Uterus (tissue), 4 donors: ENCODE measurements at places on chromosomes 11 and 22. TPM values are rescaled to one million over a fixed set of nuclear protein-coding genes. Genes with fewer than 3 reads are reported as not detected.

DNA sequence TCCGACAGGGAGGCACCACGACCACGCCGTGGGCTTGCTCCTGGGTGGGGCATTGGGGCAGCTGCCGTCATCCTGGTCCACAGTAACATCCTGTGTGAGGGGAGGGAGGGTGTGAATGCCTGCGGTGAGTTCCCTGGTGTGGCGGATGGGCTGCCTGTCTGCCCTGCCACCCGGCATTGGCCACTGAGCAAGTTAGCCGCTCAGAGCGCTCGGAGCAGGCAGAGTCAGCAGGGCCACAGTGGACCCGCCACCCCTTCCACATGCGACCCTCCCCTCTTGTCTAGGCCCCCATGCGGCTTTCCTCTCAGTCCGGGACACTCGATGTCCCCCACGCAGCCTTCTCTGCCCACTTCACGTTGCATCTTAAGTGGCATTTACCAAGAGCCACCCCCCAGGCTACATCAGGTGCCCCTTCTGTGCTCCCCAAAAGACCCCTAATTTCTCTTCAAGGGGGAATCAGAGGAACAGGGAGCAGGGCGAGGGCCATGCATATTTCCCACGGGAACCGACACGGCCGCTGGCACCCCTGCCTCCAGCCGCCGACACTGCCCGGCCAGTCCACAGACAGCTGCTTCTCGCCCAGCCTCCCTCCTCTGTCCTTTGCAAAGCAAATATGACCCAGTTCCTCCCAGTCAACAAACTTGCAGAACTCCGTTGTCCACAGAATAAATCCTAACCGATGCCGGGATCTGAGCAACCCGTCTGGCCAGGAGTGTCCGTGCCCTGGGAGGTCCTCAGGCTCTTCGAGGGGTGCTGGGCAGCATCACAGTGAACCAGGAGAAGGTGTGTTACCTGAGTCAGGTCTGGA is 1482.1 kb downstream of the TBC1D22A start:
- DNase-seq: no peak

DNA sequence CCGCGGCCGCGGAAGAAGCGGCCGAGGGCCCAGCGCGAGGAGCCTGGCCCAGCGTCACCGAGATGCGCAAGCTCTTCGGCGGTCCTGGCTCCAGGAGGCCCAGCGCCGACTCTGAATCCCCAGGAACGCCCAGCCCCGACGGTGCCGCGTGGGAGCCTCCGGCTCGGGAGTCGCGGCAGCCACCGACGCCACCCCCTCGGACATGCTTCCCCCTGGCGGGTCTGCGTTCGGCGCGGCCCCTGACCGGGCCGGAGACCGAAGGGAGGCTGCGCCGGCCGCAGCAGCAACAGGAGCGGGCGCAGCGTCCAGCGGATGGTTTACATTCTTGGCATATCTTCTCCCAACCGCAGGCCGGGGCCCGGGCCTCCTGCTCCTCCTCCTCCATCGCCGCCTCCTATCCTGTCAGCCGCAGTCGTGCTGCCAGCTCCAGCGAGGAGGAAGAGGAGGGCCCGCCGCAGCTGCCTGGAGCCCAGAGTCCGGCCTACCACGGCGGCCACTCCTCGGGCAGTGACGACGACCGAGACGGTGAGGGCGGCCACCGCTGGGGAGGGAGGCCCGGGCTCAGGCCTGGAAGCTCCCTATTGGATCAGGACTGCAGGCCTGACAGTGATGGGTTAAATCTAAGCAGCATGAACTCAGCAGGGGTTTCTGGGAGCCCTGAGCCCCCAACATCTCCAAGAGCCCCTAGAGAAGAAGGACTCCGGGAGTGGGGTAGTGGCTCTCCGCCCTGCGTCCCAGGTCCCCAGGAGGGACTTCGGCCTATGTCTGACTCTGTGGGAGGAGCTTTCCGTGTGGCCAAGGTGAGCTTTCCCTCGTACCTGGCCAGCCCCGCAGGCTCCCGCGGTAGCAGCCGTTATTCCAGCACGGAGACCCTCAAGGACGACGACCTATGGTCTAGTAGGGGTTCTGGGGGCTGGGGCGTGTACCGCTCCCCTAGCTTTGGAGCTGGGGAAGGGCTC is 1.2 kb downstream of the ARHGEF17 start:
- peak; percentile 90 for DNase-seq

- DNase-seq: peak; percentile 80
Observed at GRCh38 chr22:29306175-29306834, at the start of gene GAS2L1. Gene GAS2L1 (plus strand): TSS chr22:29306650. CDS start chr22:29308106, 1,456 bp downstream.

The NXPE4 gene
- not detected for total RNA-seq

DNA sequence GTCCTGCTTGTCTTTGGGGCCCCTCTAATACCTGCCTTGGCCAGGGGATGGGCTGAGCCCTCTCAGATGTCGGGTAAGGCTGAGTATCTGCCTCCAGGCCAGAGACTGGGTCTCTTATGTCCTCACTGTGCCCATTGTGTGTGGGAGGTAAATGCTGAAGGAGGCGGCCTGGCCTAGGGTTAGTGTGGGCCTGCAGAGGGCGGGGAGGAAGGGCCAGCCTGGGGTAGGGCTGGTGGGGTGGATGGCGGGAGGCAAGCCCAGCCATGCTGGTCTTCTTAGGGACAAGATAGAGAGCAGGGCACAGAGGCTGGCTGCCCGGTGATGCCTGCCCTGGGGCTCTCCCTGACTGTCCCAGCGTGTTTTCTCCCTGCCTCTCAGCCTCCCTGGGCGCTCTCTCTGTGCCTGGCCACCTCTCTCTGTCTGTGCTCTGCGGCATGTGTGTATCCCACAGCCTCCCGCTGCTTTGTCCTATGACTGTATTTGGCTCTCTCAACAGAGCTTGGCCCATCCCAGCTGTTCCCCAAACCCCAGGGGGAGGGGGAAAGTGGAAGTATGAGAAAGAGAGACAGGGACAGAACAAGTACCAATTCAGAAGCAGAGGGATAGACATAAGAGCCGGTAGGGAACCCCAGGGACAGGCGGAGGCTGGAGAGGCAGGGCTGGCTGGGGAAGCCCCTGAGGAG is 57.0 kb downstream of the PDE2A start:
- peak; percentile 38 for DNase-seq

The LRRC74B gene
- not detected for total RNA-seq

- no peak for DNase-seq
Observed at GRCh38 chr22:20646415-20646814, 127.5 kb upstream of the SERPIND1 start.

The CCDC188 gene
- total RNA-seq: not detected

DNA sequence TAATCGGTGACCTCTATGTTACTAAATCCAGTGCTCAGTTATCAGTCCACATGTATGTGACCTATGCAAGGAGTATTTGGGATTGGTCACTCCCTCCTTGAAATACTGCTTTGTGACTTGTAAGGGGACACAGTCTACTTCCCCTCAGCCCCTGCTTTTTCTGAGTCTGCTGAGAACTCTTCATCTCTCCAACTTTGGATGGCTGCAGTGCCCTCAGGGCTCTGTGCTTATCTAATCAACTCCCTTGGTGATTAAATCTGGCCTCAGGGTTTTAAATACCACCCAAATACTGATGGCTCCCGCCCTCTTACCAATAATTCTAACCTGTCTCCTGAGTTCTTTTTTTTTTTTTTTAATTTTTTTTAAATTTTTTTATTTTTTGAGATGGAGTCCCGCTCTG is 40.2 kb downstream of the FAM118A start:
- no peak for DNase-seq

The TENM4 gene
- 6.4 TPM for total RNA-seq

DNA sequence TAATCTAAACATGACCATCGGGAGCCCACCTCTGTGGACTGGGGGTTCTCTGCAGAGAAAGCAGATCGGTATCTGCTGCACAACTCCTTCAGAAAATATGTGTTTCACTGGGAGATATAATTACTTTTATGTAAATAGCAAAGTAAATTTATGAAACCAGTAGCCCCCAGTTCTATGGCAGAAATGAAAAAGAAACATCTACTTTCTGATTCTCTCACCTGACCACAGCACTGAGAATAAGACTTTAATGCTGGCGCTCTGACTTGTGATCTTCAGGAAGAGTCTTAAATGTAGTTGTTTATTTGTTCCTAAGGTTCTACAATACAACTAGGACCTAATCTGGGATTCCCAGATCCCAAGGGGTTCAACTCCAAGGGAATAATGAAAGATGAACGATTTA is 518.0 kb downstream of the DLG2 start:
- DNase-seq: no peak

- DNase-seq: peak; percentile 67
Observed at GRCh38 chr11:44556735-44557409, 8.6 kb upstream of the CD82 start.

DNA sequence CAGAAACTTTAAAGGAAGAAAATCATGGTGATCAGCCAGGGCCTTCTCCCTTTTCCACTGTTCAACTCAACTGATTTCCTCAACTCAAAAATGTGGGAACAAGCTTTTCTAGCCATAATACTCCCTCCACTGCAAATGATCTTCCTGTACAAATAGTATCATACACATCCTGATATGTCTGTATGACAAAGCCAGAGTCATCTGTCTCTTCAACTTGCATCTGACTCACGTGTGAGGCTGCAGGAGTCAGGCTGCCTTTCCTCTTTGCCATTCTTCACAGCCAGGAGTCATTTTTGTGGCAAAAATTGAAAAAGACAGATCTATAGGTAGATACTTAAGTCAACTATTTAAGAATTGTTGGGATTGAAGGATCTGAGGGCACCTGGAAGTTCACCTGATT is 13.3 kb downstream of the PATZ1 start:
- DNase-seq: no peak

The CYB5R2 gene
- 29.2 TPM for total RNA-seq

GRCh38 chr11:115929618-115930129 is 425.5 kb upstream of the CADM1 start:
- no peak for DNase-seq

GRCh38 chr11:25727944-25728343 is 604.0 kb upstream of the ANO3 start:
- DNase-seq: no peak

The GGTLC3 gene
- total RNA-seq: not detected

- DNase-seq: no peak
Observed at GRCh38 chr22:35464399-35464798, 64.5 kb downstream of the MCM5 start.
